ENCODE measurements at places on chromosomes 5 and 9.

- DNase-seq = peak; percentile 80
Measured at GRCh38 chr9:35553670-35554543, 51.2 kb upstream of the TESK1 start.

- no peak for DNase-seq
Measured at GRCh38 chr9:129381481-129381957, 203.5 kb upstream of the IER5L start.

GRCh38 chr5:33964132-33964700 is 20.3 kb downstream of the SLC45A2 start:
- peak; percentile 9 for DNase-seq

- DNase-seq = peak; percentile 83
Measured at GRCh38 chr5:128684961-128685360, 146.9 kb upstream of the FBN2 start.

- DNase-seq = peak; percentile 38
Measured at GRCh38 chr5:149581192-149581861, at the start of gene ARHGEF37. ARHGEF37 (plus strand) TSS chr5:149581498; CDS start chr5:149597770, 16,272 bp downstream.

- DNase-seq = no peak
Measured at GRCh38 chr9:120857481-120857880, 14.8 kb upstream of the PSMD5 start.

- DNase-seq = no peak
Measured at GRCh38 chr5:124604419-124604818, 142.0 kb downstream of the ZNF608 start.
